ENCODE measurements at places on chromosomes 5 and 9.

DNA sequence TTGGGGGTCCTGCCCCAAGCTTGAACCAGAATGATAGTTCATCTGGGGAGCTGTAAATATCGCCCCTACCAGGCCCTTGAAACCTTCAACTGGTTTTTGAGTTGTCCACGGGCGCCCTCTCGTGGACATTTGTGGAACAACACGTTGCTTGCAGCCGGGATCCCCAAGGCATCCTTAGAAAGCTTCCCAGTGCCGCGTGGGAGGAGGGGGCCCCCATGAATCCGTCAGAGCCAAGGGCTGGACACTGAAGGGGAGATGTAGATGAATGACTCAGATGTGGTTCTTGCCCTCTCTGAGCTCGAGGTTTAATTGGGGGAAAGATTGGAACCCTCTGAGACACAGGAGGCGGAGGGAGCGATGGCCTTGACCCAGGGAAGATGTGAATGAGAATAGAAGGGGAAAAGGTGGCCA is 31.8 kb upstream of the ORM1 start:
- DNase-seq = no peak

DNA sequence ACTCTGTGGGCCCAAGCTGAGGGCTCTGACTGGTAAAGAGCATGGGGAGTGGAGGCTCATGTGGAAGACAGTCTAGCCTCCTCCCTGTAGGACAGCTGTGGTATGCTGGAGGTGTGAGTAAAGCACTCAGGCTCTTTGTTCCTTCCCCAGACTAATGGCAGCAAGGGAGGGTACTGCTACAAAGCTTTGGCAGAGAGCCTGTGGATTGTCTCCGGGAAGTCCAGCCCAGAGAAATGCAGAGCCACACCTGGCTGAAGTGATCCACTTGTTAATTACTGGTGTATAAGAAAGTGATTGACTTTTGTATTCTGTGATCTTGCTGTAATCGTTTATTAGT is 161.7 kb downstream of the OXCT1 start:
- DNase-seq = no peak

DNA sequence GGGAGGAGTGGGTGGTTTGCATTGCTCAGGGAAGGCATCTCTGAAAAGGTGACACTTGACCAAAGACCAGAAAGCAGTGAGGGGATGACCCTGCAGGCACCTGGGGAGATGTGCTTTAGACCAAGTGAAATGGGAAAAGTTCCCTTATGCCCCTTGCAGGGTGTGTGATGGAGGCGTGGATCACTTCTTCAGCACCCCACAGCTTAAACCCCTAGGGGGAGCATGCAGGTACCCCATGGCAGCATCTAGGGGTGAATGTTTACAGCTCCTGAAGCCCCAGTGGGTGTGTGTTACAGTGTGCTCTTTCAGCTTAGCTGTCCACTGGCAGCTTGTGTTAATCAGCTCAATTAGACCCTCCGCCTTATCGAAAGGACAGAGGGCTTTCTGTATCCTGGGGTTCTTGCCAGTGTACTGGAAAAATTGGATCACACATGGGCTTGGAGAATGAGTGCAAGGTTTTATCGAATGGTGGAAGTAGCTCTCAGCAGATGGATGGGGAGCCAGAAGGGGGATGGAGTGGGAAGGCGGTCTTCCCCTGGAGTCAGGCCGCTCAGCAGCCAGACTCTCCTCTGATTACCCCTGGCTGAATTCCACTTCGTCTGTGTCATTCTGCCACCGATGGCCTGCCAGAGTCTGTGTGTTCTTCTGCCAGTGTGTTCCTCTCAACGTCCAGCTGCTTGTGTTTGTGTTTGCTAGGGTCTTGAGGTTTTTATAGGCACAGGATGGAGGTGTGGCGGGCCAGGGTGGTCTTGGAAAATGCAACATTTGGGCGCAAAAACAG is 6.3 kb downstream of the BHMT2 start:
- DNase-seq = no peak

DNA sequence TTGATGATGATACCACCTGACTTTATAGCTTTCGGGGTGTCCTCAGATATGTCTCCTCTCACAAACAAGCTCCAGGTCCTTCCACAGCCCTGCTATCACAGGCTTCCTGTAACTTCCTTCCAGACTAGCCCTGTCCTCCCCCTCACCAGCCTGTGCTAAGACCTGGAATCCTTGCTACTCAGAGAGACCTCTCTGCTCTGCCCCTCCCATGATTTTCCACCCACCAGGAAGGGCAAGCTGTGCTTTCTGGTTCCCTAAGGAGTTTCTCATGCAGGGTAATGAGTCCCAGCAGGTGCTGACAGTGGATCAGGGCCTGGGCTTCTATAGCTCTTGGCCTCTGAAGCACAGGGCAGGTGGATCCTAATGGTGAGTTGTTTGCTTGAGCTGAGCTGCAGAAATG is 86.9 kb downstream of the AOPEP start:
- DNase-seq = no peak

- no peak for DNase-seq
Observed at GRCh38 chr9:68626526-68626925, 78.5 kb upstream of the PIP5K1B start.

GRCh38 chr9:536597-537511 is 304.6 kb upstream of the DMRT1 start:
- DNase-seq = no peak

GRCh38 chr9:135789838-135790291 is 87.9 kb downstream of the KCNT1 start:
- no peak for DNase-seq

DNA sequence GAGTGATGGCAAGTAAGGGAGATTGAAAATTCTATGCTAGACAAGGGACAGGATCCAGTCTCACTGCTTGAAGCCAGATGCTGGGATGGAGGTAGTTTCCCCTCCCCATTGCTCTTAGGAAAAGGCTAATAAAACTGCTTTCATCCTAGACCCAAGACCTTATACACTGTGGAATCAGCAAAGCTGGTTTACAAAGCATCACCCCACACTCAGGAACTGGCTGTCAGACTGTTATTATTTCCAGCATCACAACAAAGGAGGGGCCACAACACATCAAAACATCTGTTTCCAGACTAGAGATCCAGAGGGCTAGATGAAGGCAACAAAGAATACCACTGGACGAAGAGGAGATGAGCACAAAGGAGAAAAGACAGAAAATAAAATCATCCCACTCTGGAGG is 364.6 kb upstream of the PTGER4 start:
- DNase-seq = no peak

- no peak for DNase-seq
Observed at GRCh38 chr5:178831049-178831448, 28.7 kb upstream of the ZNF354B start.

- no peak for DNase-seq
Observed at GRCh38 chr5:151553130-151553670, 37.9 kb downstream of the FAT2 start.

GRCh38 chr9:133359399-133360175 is 3.2 kb downstream of the SURF2 start:
- no peak for DNase-seq

GRCh38 chr5:76946090-76946489 is 6.8 kb upstream of the CRHBP start:
- DNase-seq = no peak

GRCh38 chr5:108315829-108316228 is 66.1 kb downstream of the FBXL17 start:
- DNase-seq = no peak

- DNase-seq = no peak
Observed at GRCh38 chr9:131641618-131642495, 96.5 kb downstream of the PRRT1B start.

GRCh38 chr5:116358911-116359418 is 215.7 kb downstream of the SEMA6A start:
- DNase-seq = no peak

DNA sequence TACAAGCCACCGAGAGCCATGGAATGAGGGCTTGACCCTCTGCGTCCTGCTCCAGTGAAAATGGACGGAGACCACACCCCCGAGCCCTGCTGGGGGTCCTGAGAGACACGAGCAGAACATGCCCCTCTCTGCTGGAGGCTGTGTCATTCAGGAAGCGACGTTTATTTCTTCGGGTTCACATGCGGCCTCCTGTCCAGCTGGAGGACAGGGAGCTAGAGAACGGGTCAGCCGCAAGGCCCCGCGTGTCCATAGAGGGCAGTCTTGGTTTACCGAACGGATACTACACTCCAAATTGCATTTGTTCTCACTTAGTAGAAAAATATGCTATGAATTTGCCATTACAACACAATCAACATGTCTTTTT is 36.1 kb downstream of the MRPL36 start:
- DNase-seq = peak; percentile 27

DNA sequence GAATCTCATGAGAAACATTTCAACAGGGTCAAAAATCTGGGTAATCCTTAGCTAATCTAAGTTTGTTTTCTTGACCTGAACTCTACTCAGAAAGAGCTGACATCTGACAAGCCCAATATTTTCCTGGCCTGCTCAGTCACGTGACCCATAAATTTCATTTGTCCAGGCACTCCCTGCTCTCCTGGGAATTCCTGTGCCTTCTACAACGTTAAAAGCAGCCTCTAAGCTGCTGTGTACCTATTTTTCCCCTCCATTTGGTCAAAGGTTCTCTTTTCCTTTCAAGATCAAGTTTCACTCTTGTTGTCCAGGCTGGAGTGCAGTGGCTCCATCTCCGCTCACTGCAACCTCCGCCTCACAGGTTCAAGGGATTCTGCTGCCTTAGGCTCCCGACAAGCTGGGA is 148.8 kb upstream of the ABCA1 start:
- no peak for DNase-seq

- peak; percentile 97 for DNase-seq
Observed at GRCh38 chr5:144187699-144188294, 17.1 kb downstream of the KCTD16 start.

DNA sequence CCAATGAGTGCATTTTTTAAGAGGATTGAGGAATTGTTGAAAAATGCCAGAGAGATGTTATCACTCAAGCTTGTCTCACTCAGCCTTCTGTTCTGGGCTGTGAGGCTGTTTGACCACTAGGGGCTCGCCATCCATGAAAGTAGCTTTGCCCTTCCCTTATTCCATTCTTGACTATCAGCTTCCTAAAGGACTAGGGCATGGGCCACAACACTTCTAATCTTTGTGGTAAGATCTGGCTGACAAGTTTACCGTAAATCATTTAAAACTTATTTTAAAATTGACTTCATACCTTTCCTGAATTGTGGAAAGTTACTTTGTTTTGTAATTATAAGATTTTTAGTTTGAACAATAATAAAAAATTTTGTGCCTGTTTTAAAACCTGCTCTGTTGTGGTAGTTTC is 49.5 kb downstream of the TJP2 start:
- peak; percentile 52 for DNase-seq

GRCh38 chr9:117783828-117784227 is 79.6 kb downstream of the TLR4 start:
- DNase-seq = no peak

- DNase-seq = no peak
Observed at GRCh38 chr9:1216532-1216931, 166.4 kb downstream of the DMRT2 start.

DNA sequence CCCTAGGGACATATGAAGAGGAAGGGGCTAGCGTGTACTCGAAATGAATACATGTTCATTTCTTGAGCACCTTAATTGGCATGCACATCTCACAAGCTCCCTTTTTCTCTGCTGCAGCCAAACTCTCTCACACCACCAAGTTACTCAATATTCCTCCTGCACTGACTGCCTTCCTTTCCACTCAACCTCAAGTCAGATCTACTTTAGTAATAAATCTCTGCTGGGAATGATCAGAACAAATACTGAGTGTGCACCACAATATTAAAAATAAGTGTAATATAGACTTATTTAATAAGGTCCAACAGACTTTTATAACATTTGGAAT is 995.8 kb upstream of the WWC1 start:
- DNase-seq = no peak

- DNase-seq = peak; percentile 48
Observed at GRCh38 chr5:179313849-179314521, 31.3 kb downstream of the ADAMTS2 start.

- no peak for DNase-seq
Observed at GRCh38 chr5:82684165-82684564, 393.0 kb downstream of the TMEM167A start.

DNA sequence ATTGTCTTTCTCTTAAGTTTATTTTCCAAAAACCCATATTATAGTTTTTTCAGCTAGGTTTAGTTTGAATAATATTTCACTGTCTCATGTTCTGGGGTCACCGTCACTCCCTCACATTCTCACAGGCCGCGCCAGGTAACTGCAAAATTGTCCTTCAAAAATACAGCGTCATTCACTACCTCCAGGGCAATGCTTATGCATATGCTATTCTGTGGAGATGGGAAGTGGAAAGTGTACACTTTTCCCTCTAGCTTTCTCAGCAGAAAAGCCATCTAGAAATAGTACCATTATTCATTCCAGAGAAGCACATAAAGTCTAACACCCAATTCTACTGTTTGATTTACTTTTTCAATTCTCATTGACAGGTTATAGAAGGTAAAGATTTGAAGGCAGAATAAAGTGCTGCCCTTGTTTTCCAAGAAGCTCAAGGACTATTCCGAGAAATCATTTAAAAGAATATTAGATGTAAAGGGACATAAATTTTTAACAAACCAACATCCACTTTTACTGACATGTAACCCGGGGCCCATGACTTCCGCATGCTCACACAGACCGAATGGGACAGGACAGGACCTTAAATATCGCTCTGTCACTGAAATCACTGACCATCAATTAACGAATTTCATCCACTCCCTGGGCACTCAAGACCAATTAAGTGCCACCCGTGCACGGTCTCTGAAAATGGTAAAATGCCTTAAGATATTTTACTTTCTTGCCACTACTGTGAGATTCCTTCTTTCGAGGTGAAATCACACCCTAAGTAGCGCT is 720 bp downstream of the NUDT12 start:
- DNase-seq = no peak

DNA sequence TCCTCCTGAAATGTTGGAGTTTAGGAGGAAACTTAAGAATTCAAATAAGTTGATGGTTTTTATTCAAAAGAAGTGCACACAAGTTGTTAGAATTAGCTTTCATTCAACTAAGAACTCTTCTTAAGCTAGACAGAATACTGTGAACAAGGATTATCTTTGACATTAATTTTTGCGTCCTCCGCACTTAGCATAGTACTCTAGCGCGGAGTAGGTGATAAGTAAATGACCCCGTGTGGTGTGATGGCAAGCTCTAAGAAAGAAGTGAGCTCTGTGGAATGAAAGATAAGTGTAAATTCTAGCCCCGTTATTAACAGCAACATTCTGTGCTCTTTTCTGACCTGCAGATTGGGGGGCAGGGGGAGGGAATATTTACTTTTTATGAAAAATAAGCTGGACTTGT is 1.0 kb downstream of the BRIX1 start:
- no peak for DNase-seq

DNA sequence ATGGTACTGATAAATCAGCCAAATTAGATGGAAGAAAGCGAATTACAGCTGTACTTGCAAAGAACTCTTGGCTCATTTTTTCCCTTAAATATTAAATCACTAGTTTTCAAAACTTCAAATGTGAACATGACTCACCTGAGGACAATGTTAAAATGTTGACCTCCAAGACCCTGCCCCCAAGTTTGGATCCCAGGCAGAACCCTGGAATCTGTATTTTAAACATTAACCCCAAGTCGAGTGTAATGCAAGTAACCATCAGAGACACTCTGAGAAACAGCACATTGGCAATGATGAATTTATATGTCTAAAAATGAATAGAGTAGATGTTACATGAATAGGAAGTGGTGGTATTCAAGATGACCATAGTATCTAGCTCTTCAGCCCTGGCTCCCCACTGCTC is 2.3 kb upstream of the CD274 start:
- DNase-seq = no peak

- no peak for DNase-seq
Observed at GRCh38 chr5:92566113-92566786, 1014.8 kb downstream of the NR2F1-AS1 start.

- DNase-seq = no peak
Observed at GRCh38 chr5:131396015-131396414, 132.2 kb downstream of the CDC42SE2 start.

GRCh38 chr5:83955916-83956315 is 235.3 kb upstream of the HAPLN1 start:
- DNase-seq = peak; percentile 50

GRCh38 chr9:104745852-104746251 is 1.6 kb upstream of the NIPSNAP3A start:
- no peak for DNase-seq
